ENCODE measurements at places on chromosomes 16 and 17. TPM values are rescaled to one million over a fixed set of nuclear protein-coding genes. Genes with fewer than 3 reads are reported as not detected.

DNA sequence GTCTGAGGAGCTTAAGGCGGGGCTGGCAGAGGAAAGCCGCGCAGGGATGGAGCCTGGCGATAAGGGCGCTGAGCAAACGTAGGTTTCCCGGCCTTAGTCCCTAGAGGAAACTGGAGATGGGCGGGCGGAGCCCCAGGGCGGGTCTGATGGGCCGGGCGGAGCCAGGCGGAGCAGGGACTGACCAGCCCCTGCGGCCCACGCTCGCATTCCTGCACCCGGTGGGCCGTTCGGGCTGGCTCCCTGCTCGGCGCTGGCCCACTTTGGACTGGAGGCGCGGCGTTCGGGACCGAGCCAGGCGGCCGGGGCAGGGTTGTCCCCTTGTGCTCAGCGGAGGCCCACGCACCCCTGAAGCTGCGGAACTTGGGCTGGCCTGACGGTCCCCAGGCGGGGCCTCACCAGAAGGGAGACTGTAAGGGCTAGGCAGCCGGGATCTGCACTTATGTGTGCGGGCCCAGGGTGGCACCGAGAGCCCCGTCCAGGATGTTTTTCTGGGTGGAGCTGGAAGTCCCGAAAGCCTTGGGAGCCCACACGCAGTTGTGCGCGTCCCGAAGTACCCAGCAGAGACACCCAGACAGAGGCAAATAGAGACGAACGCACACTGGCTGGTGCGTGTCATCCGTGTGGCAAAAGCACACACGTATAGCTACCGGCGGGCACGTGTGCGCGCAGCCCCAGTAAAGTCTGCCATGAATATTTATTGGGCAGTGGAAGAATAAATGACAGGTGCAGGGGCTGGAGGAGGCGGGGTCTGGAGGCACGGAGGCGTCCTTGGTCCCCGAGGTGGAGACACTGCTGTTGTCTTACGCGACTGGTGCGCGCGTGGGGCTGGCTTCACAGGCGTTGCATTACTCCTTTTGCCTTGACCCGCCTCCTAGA is 1.4 kb downstream of the PYDC1 start:
- H3K4me3 ChIP-seq = peak overlapping the region; percentile 53
- no peaks in the 10 kb centered on the region for H3K36me3 ChIP-seq
- H3K4me1 ChIP-seq = peaks cover 27% of the 10 kb centered on the region
- H3K27ac ChIP-seq = no peak overlapping the region
- no peak for DNase-seq

GRCh38 chr16:68396481-68396880 is 51.8 kb downstream of the SMPD3 start:
- H3K36me3 ChIP-seq = no peaks in the 10 kb centered on the region
- H3K27ac ChIP-seq = no peak overlapping the region
- DNase-seq = peak; percentile 66

JUP gene
- 5.2 TPM for total RNA-seq

- peaks cover 40% of the 10 kb centered on the region for H3K4me1 ChIP-seq
- no peak overlapping the region for H3K4me3 ChIP-seq
- peaks cover 45% of the 10 kb centered on the region for H3K36me3 ChIP-seq
- no peak for DNase-seq
Measured at GRCh38 chr17:59627770-59628171, 8.1 kb downstream of the CLTC start.

- H3K4me1 ChIP-seq = peaks cover 9% of the 10 kb centered on the region
- H3K27ac ChIP-seq = no peak overlapping the region
- no peak for DNase-seq
- H3K4me3 ChIP-seq = no peak overlapping the region
Measured at GRCh38 chr17:76641501-76641900, 2.1 kb downstream of the ST6GALNAC1 start.

GRCh38 chr17:76432712-76433336 is 20.1 kb downstream of the UBE2O start:
- no peaks in the 10 kb centered on the region for H3K27me3 ChIP-seq
- DNase-seq = no peak
- no peak overlapping the region for H3K4me3 ChIP-seq
- H3K4me1 ChIP-seq = peaks cover 2% of the 10 kb centered on the region
- H3K36me3 ChIP-seq = peaks cover 4% of the 10 kb centered on the region

DNA sequence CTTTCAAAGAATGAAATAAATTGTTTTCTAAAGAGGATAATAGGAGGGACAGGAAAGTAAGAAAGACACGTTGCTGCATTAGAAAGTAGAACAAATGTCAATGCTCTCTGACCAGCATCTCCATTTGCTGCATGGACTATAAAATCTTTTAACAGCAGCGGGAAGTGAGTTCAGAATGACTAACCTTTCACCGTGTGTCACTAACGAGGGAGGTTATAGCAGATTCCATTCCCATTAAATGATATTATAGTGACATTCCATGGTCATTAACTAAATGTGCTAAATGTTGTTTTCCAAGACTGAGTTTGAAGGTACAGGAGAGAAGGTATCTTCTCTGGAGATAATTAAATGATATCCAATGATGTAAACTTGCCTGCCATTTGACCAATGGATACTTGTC is 127.1 kb upstream of the HS3ST3A1 start:
- H3K4me1 ChIP-seq = no peaks in the 10 kb centered on the region
- H3K4me3 ChIP-seq = no peak overlapping the region
- DNase-seq = no peak
- no peaks in the 10 kb centered on the region for H3K27me3 ChIP-seq
- H3K27ac ChIP-seq = no peak overlapping the region

DNA sequence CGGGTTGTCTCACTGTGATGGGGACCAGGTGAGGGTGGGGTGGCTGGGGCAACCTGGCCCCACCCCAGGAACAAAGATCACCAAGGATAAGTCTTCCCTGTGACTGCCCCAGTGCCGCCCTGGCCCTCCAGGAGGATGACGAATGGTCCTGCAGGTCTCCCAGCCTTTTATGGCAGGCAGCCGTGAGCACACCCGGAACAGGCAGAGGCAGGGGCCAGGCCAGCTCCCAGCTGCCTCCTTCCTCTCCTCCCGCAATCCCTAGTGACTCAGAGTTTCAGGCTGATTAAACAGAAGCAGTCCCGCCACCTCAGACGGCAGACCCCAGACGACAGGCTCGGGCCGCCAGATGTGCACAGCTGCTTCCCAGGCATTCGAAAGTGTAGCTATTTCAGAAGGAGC is 13.3 kb downstream of the JUP start:
- H3K4me3 ChIP-seq = no peak overlapping the region
- H3K27ac ChIP-seq = no peak overlapping the region
- no peak for DNase-seq
- H3K27me3 ChIP-seq = no peaks in the 10 kb centered on the region
- H3K4me1 ChIP-seq = peaks cover 5% of the 10 kb centered on the region
- H3K36me3 ChIP-seq = no peaks in the 10 kb centered on the region

DNA sequence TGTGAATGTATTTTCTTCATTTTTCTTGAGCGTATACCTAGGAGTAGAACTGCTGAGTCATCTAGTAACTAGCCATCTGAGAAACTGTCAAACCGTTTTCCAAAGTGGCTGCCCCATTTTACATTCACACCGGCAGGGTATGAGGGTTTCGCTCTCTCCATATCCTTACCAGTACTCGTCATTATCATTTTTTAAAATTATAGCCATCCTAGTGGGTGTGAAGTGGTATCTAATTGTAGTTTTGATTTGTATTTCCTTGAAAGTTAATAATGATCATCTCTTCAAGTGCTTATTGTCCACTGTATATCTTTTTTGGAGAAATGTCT is 6.0 kb downstream of the RNF157 start:
- H3K4me1 ChIP-seq = peaks cover 71% of the 10 kb centered on the region
- H3K27ac ChIP-seq = peak overlapping the region; percentile 69
- H3K27me3 ChIP-seq = no peaks in the 10 kb centered on the region
- H3K36me3 ChIP-seq = peaks cover 71% of the 10 kb centered on the region
- DNase-seq = no peak

DNA sequence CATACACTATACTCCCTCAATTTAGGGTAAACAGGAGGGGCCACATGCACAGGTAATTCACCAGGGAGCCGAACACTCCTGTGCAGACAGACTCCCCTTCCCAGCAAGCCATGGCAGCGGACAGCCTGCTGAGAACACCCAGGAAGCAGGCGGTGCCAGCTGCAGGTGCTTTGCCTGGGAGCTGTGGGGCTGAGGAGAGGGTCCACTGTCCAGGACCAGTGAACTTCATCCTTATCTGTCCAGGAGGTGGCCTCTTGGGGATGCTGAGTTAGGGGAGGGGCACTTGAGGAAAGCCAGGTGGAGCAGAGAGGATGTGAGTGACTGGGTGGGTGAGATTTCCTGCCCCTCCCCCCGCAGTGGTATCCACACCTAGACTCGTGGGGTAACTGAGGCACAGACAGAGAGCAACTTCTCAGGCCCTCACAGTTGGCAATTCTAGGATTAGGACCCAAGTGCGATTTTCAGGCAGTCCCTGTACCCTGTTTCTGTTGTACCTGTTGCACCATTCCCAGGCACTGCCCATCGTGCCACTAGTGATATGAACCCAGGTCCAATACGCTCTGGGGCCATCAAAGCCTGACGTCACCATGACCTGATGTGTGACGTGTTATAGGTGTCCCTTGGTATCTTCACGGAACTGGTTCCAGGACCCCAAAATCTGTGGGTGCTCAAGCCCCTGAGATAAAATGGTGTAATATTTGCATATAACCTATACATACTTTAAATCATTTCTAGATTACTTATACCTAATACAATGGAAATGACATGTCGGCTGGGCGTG is 1.2 kb downstream of the GRN start:
- H3K27me3 ChIP-seq = peaks cover 15% of the 10 kb centered on the region
- peak overlapping the region; percentile 32 for H3K27ac ChIP-seq
- peak overlapping the region; percentile 88 for H3K4me3 ChIP-seq
- no peak for DNase-seq
- peaks cover 30% of the 10 kb centered on the region for H3K4me1 ChIP-seq

KRT24 gene
- not detected for total RNA-seq

DNA sequence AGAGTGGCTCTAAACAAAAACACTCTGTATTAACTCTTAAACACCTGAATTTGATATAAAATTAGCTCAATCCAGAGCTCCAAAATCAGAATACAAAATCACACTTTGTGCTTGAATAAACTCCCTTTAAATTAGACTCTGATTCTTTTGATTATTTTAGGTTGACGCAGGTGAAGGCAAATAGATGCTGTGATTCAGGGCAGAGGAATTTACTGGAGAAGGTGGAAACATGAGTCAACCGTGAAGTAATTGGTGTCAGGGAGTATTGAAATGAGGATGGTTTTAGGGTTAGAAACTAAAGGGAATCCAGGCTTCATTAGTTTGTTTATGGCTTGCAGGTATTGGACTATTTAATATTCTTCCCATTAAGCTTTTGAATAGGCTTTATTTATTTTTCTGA is 37.1 kb upstream of the TEKT1 start:
- no peak for DNase-seq
- H3K27ac ChIP-seq = no peak overlapping the region
- peaks cover 13% of the 10 kb centered on the region for H3K27me3 ChIP-seq
- H3K36me3 ChIP-seq = no peaks in the 10 kb centered on the region
- H3K4me3 ChIP-seq = no peak overlapping the region

MVD gene
- total RNA-seq = 96.1 TPM

- H3K27me3 ChIP-seq = no peaks in the 10 kb centered on the region
- H3K36me3 ChIP-seq = peaks cover 75% of the 10 kb centered on the region
- peaks cover 49% of the 10 kb centered on the region for H3K4me1 ChIP-seq
Measured at GRCh38 chr16:50313596-50314478, 47.5 kb downstream of the ADCY7 start.

DNA sequence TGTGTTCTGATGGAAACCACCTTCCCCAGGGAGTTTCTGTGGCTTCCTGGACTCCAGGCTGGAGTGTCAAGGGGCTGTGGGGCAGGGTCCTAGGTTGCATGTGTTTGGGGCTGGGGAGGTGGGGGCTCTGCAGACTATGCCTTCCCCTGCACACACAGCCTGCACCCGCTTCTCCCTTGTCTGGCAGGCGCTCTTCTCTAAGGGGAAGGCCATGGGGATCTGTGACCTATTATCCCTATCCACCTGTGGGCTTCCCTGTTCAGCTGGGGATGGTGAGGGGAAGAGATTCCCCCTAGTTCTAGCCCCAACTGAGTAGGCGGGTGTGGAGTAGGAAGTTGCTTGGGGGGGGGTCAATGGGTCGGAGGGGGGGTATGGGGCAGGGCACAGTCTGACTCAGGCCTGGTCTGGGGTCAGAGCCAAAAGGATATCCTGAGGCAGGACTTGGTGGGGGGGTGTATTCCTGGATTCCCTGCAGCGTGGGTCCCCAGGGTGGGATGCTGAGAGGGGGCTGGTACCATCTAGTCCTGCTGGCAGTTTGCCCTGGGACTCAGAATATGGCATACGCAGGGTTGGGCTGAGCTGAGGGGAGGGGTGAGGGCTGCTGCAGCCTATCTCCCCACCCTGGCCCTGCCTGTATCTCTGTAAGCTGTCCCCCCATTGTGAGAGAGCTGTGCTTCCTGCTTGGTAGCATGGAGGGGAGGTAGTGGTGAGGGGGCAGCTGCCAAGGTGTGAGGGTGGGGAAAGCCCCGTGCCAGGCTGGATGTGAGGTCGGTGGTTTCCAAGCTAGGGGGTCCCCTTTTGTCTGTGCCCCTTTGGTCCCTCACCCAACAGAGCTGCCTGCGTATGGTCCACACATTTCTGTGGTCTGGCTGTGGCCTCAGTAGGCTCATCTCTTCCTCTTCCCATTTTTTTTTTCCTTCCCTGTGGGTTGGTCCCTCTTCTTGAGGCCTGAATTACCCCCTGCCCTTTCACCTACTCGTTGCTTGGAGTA is 14.7 kb downstream of the RARA start:
- H3K27ac ChIP-seq = peak overlapping the region; percentile 98
- no peaks in the 10 kb centered on the region for H3K27me3 ChIP-seq
- H3K4me3 ChIP-seq = peak overlapping the region; percentile 95
- peaks cover 86% of the 10 kb centered on the region for H3K4me1 ChIP-seq
- H3K36me3 ChIP-seq = peaks cover 60% of the 10 kb centered on the region
- DNase-seq = peak; percentile 72

- no peak overlapping the region for H3K27ac ChIP-seq
- H3K36me3 ChIP-seq = no peaks in the 10 kb centered on the region
- H3K27me3 ChIP-seq = no peaks in the 10 kb centered on the region
- no peaks in the 10 kb centered on the region for H3K4me1 ChIP-seq
Measured at GRCh38 chr16:63410594-63410993, 1374.4 kb upstream of the CDH8 start.

SLC16A13 gene
- total RNA-seq = 15.0 TPM

DNA sequence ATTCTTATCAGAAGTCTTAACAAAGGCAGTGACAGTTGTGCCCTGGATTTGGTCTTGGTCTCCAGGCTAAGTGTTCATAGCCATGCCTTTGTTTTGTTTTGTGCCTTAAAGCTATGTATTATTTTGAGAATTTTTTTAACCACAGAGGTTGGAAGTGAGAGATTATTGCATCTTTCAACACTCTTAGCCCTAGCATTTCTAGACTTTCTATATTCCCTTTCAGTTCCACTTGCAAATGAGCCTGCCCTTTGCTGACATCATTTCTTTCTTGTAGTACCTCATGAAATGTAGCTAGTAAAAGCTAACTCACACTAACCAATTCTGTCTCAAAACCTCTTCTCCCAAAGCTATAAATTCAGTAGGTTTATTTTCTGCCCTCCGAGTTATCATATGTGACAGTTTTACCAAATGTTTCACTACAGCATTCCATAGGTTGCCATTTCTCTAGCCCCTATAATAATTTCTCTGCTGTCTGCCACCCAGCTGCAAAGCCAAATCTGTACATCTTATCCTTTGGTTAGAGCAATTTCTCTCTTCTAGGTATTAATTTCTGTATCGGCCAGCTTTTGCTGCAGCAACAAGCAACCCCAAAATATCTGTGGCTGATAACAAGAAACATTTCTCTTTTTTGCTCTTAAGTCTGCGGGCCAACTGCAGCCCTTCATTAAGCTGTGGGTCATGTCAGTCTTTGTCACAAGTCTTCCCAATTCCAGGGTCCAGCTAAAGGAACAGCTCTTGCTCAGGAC is 14.2 kb upstream of the CCL1 start:
- no peak overlapping the region for H3K4me3 ChIP-seq
- H3K4me1 ChIP-seq = peaks cover 29% of the 10 kb centered on the region
- H3K27me3 ChIP-seq = peaks cover 17% of the 10 kb centered on the region
